ENCODE measurements at places on chromosomes 12 and 14.

DNA sequence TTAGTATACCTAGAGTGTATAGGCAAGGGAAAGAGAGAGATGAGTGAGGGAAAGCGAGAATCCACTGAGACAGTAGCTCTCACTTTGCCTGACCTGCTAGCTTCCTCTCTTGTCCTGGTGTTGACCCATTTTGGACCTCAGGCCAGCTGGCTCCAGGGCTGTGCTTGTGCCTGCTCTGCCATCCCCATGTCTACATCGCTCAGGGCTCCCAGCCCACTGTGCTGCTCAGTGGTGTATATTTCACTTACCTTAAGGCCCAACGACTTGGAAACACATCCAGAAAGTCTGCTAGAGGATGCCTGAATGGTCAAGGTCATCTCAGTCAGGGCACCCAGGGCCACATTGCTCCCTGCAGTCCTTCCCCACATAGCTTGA lies 964 bp upstream of the SERPINA4 start:
- no peak for DNase-seq

GRCh38 chr14:94631536-94632304 lies 19.5 kb downstream of the SERPINA3 start:
- no peak for DNase-seq

DNA sequence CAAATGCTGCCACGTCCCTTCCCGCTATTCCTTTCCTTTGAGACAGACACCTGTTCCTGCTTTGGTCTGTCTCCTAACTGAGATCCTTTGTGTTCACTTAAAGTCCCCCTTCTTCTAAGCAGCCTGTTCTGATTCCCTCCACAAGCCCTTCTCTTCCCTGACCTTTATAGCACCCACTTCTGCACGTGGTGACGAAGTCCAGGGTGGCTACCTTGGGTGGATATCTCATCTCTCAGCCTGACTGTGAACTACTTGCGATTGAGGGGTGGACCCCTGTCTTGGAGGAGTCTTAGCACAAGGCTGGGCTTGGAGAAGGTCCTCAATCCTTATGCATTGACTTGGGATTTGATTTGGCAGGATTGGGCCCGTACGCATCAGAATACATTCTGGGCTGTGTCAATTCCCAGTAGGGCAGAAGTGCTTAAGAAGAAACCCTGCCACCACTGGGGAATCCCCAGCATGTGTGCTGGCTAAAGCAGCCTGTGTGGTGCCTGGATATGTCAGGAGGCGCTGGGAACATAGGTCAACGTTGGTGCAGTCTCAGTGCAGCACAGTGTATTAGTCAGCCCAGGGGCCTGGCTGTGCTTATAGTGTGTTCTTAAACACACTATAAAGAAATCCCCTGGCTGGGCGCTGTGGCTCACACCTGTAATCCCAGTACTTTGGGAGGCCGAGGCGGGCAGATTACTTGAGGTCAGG lies 23.6 kb downstream of the KRT80 start:
- DNase-seq, result no peak

GRCh38 chr12:76740501-76740900 lies 23.4 kb upstream of the ZDHHC17 start:
- no peak for DNase-seq

DNA sequence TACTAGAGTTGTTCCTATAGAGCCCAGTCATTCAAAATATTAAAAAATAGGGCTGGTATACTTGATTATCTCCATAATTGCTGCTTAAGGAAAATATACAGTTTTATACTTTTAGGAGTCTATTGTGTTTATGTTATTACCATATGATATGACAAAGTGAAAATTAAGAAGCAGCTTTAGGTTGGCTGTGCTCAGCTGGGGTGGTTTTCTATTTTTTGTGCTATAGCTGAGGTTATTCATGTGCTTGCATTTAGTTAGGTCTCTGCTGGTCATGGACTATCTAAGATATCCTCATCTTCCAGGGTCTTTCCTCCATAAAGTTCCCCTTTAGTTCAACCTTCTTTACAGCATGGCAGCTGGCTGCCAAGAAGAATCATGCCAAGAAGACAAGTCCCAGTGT lies 13.6 kb upstream of the LMO3 start:
- no peak for DNase-seq

- DNase-seq, result no peak
Measured at GRCh38 chr12:68139941-68140340, 19.6 kb downstream of the IFNG start.

GRCh38 chr14:77825895-77826519 lies 26.1 kb downstream of the ADCK1 start:
- DNase-seq, result no peak

DNA sequence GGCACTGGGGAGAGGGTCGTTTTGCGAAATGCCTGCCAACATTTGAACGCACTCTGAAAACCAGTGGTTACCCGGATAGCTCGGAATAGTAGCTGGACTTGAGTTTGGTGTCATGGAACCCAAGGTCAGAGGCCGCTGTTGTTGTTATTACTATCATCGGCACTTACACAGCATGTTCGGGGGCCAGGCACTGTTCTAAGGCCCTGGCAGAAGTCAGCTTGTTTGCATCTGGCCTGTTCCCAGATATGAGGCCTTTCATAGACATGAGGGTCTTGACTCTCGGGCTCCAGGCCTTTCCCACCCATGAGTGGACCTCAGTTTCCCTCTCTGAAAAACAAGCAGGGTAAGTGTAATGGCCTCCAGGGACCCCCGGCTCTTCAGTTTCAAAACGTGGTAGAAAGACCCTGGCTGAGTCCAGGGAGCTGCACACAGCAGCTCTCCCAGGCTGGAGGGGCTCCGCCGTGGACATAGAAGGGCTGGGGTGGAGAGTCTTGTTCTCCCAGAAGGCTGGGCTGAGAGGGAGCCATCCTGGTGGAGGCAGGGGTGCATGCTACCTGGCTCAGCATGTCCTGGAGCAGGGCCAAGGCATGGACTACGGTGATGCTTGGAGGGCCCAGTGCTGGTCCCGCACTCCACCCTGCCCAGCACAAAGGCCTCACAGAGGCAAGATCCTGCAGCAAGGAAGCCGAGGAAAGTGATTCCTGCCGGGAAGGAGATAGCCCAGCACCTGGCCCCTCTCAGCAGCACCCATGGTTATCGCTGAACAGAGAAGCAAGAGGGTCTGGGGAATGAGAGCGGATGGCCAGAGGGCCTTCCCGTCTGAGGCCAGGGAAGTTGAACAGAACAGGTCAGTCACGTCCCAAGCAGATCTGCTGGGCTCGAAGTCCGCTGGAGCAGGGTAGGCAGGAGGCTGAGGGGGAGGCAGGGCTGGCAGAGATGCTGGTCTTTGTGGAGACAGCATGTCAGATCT lies 63.5 kb upstream of the C14orf180 start:
- DNase-seq, result peak; percentile 30

- DNase-seq, result no peak
Measured at GRCh38 chr12:103317220-103317619, 178.5 kb downstream of the C12orf42 start.

GRCh38 chr14:36974985-36975384 lies 197.4 kb downstream of the SLC25A21 start:
- DNase-seq, result no peak

GRCh38 chr12:96986883-96987523 lies 79.9 kb downstream of the NEDD1 start:
- no peak for DNase-seq
